ENCODE measurements at places on chromosomes 4 and X. TPM values are rescaled to one million over a fixed set of nuclear protein-coding genes. Genes with fewer than 3 reads are reported as not detected.

Gene TSPAN5
- total RNA-seq = 30.7 TPM

Gene PASD1
- not detected for total RNA-seq

Gene SSX4B
- total RNA-seq = not detected

Gene ACE2
- total RNA-seq = not detected

Gene P2RY4
- total RNA-seq = 0.21 TPM

Gene AFM
- total RNA-seq = not detected

Gene PDZD4
- 0.26 TPM for total RNA-seq

DNA sequence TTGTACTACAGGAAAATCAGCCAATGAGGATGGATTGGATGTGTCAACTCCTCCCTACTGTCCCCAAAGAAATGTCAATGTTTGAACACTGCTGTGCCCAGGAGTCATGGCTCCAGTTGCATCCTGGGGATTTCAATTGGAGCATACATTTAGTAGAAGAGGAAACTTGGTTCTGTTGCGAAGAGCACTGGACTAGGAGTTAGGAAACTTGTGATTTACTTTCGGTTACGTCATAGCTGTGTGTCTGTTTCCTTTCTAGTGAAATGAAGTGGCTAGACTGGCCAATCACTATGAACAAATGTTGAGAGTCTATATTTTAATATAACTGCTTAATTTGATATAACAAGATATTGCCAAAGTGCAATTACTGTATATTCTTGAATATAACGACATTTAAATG, 35.2 kb downstream of the ARL9 start:
- H3K4me3 ChIP-seq = no peak overlapping the region
- peaks cover 21% of the 10 kb centered on the region for H3K27me3 ChIP-seq
- no peaks in the 10 kb centered on the region for H3K36me3 ChIP-seq
- H3K27ac ChIP-seq = no peak overlapping the region
- no peak for DNase-seq

GRCh38 chr4:53925050-53925605, 139.3 kb downstream of the CHIC2 start:
- no peak overlapping the region for H3K27ac ChIP-seq
- H3K4me1 ChIP-seq = no peaks in the 10 kb centered on the region
- H3K4me3 ChIP-seq = no peak overlapping the region
- H3K27me3 ChIP-seq = peaks cover 2% of the 10 kb centered on the region

- no peak overlapping the region for H3K27ac ChIP-seq
- no peak for DNase-seq
- H3K36me3 ChIP-seq = peaks cover 5% of the 10 kb centered on the region
- no peaks in the 10 kb centered on the region for H3K4me1 ChIP-seq
- no peak overlapping the region for H3K4me3 ChIP-seq
These were observed 35.7 kb upstream of the FHDC1 start for GRCh38 chr4:152900395-152900794.

DNA sequence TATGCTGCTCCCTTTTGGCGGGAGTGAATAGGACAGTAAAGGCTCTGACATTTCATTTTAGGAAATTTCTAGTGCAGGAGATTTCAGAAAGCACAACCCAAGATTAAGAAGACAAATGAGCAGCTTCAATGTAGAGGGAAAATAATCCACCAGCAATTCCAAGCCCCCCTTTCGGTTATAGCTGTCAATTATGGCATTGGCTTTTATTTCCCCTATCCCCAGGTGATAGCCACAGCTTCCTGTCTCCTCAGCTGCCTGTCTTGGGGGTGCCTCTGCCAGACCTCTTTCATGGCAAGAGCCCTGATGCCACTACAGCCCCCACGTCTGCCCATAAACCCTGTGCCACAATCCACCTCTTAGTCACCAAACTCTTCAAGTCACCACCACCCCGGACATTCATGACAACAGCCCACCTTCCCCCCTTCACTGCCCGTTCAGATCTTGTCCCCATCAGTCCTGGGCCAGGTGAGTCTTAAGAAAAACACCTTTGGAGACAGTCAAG, 48.4 kb upstream of the CLNK start:
- peak overlapping the region; percentile 96 for H3K27ac ChIP-seq
- H3K4me3 ChIP-seq = peak overlapping the region; percentile 43
- H3K27me3 ChIP-seq = no peaks in the 10 kb centered on the region
- peaks cover 62% of the 10 kb centered on the region for H3K4me1 ChIP-seq

GRCh38 chr4:139916041-139916440, 237.9 kb downstream of the MAML3 start:
- H3K27ac ChIP-seq = no peak overlapping the region
- H3K36me3 ChIP-seq = no peaks in the 10 kb centered on the region
- H3K4me1 ChIP-seq = no peaks in the 10 kb centered on the region
- peaks cover 34% of the 10 kb centered on the region for H3K27me3 ChIP-seq
- H3K4me3 ChIP-seq = no peak overlapping the region
- no peak for DNase-seq

DNA sequence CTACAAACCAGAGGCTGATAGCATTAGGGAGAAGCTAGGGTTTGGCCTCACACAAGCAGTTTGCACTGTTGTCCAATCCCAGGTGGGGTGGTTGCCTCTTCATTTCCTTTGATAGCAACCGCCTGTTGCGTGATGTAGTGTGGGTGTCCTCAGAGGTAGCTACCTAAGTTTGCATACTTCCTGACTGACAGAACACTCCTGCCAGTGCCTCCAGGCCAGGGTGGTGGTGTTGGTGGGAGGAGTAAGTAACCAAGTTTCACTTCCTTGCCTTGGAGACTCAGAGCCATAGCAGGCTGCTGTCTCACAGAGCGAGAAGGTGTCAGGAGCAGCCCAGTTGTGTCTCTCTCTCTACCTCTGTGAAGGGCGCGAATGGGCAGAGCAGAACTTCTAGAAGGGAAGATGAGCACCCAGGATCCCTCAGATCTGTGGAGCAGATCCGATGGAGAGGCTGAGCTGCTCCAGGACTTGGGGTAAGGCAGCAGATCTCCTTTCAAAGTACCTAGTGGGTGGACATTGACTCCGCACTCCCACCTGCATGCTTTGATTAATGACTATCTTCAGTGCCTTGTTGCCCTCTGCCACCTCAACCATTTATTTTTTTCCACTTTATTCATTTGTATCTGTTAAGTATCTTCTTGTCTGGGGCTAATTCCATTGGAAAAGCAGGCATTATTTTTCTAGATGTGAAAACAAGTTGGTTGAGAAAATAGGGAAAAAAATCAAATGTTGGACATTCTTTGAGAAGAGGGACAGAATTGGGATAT, at the start of gene DAPP1:
Gene DAPP1, plus strand, starts transcription at position 283 of the 764 bp plus-strand sequence. Its CDS starts 87 bp downstream, at position 370.
- peaks cover 70% of the 10 kb centered on the region for H3K4me1 ChIP-seq
- H3K36me3 ChIP-seq = peaks cover 13% of the 10 kb centered on the region
- peak; percentile 95 for DNase-seq
- H3K27ac ChIP-seq = peak within 1 kb of the TSS; percentile 97
- H3K4me3 ChIP-seq = peak within 1 kb of the TSS; percentile 95
- no peaks in the 10 kb centered on the region for H3K27me3 ChIP-seq

DNA sequence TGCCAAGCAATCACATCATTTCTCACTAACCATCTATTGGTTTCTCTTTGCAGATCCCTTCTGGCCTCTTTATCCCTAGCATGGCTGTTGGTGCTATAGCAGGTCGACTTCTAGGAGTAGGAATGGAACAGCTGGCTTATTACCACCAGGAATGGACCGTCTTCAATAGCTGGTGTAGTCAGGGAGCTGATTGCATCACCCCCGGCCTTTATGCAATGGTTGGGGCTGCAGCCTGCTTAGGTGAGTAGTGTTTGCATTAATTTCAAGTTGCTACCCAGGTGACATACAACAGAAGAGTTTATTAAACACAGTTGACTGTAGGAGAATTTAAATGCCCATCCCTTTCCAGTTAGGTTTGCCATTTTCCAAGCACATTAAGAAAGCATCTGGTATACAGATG, 112.2 kb downstream of the AKAP4 start:
- no peaks in the 10 kb centered on the region for H3K27me3 ChIP-seq
- H3K4me3 ChIP-seq = no peak overlapping the region
- no peak overlapping the region for H3K27ac ChIP-seq
- no peak for DNase-seq
- no peaks in the 10 kb centered on the region for H3K36me3 ChIP-seq

DNA sequence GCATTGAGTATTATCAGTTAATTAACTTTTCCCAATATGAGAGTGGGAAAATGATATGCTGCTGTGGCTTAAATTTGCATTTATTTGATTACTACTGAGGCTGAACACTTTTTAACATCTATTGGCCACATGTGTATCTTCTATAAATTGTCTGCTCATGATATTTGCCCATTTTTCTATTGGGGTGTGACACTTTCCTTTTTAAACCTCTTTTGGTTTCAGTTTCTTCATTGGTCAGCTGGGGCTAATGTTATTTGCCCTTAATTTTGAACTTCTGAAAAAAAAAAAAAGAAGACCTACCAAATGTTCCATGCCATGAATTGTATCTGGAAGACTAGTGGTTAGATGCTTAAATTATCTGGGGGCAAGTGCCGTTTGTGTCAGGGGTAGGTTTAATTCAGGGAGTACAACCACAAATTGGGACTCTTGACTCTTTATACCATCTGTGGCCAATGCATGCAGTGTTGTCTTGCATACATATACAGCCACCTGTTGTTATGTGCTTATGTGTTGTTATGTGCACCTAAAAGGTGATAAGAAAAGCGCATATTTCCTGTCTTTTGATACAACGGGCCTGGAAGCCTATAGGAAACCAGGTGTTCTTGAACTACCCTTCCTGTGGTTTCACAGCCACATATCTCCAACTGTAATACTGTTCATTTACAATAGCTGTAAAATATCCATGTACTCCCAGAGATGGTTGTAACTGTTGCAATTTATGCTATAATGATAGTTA, 49.0 kb downstream of the SH2D1A start:
- peak; percentile 55 for DNase-seq
- H3K27me3 ChIP-seq = no peaks in the 10 kb centered on the region
- H3K4me3 ChIP-seq = peak overlapping the region; percentile 48
- peaks cover 10% of the 10 kb centered on the region for H3K36me3 ChIP-seq
- peak overlapping the region; percentile 32 for H3K27ac ChIP-seq

GRCh38 chr4:163833669-163834068, 339.2 kb downstream of the TMA16 start:
- no peak overlapping the region for H3K27ac ChIP-seq
- DNase-seq = no peak
- H3K27me3 ChIP-seq = no peaks in the 10 kb centered on the region
- no peaks in the 10 kb centered on the region for H3K4me1 ChIP-seq
- no peak overlapping the region for H3K4me3 ChIP-seq

- no peaks in the 10 kb centered on the region for H3K36me3 ChIP-seq
- no peak overlapping the region for H3K4me3 ChIP-seq
- H3K27me3 ChIP-seq = no peaks in the 10 kb centered on the region
- no peak for DNase-seq
- H3K4me1 ChIP-seq = no peaks in the 10 kb centered on the region
These were observed 31.1 kb upstream of the CYLC1 start for GRCh38 chrX:83829874-83830273.

GRCh38 chr4:166895771-166896170, 338.5 kb downstream of the SPOCK3 start:
- no peaks in the 10 kb centered on the region for H3K27me3 ChIP-seq
- DNase-seq = no peak
- H3K36me3 ChIP-seq = no peaks in the 10 kb centered on the region

- no peak for DNase-seq
- H3K36me3 ChIP-seq = no peaks in the 10 kb centered on the region
These were observed 6.0 kb upstream of the TBC1D9 start for GRCh38 chr4:140762202-140762601.

DNA sequence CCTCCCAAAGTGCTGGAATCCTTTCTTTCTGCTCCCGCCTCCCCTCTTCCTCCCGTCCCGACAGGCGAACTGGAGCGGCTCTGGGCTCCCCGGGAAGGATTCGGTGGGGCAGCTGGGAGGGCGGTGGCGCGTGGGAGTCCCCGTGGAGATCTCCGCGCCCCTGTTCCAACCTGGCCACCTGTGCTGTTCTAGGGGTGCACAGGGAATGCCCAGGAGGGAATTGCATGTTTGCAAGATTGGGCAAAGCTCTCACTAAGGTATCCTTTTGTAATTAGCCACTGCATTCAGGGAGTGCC, 11.2 kb upstream of the ELF4 start:
- H3K4me1 ChIP-seq = peaks cover 17% of the 10 kb centered on the region
- no peak for DNase-seq
- H3K27ac ChIP-seq = no peak overlapping the region
- no peaks in the 10 kb centered on the region for H3K27me3 ChIP-seq
- H3K4me3 ChIP-seq = no peak overlapping the region

DNA sequence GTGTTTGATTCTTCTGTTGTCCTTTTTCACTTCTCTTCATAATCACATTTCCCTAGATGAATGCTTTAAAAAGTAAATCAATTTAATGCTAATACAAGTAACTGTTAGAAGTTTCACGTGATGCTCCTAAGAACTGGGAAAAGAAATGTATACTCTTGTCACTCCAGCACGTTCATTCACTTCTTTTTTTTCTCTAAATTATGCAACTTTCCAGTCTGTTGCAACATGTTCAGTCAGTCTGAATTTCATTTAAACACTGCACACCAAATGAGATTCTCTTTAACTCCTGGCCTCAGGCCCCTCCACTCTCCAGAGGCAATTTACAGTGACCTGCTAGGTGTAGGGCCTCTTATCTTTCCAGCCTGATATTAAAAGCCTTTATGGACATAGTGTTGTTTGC, 321.9 kb downstream of the HS3ST1 start:
- no peak for DNase-seq
- no peak overlapping the region for H3K27ac ChIP-seq
- H3K4me1 ChIP-seq = no peaks in the 10 kb centered on the region
- no peaks in the 10 kb centered on the region for H3K36me3 ChIP-seq
- no peaks in the 10 kb centered on the region for H3K27me3 ChIP-seq

- H3K27me3 ChIP-seq = peaks cover 10% of the 10 kb centered on the region
- no peak for DNase-seq
- H3K4me3 ChIP-seq = no peak overlapping the region
- no peak overlapping the region for H3K27ac ChIP-seq
- no peaks in the 10 kb centered on the region for H3K4me1 ChIP-seq
- H3K36me3 ChIP-seq = no peaks in the 10 kb centered on the region
These were observed 27.9 kb upstream of the SPP1 start for GRCh38 chr4:87947381-87948160.

DNA sequence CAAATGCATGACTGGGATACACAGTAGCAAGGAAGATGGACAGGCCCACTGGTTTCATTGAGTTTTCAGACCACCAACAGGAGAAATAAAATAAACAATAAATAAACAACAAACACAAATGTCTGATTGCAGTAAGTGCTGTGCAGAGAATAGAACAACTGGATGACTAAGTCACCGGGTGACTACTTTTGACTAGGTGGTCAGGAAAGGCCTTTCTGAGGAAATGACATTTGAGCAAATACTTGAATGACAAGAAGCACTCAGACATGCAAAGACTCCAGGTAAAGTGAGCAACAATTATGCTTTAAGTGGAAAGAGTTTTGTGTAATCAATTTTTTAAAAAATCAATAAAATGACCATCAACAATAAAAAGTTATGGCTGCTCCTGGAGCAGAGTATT, 137.7 kb downstream of the BTC start:
- no peak overlapping the region for H3K4me3 ChIP-seq
- no peaks in the 10 kb centered on the region for H3K4me1 ChIP-seq
- DNase-seq = no peak
- no peaks in the 10 kb centered on the region for H3K27me3 ChIP-seq
- H3K36me3 ChIP-seq = no peaks in the 10 kb centered on the region
- no peak overlapping the region for H3K27ac ChIP-seq

DNA sequence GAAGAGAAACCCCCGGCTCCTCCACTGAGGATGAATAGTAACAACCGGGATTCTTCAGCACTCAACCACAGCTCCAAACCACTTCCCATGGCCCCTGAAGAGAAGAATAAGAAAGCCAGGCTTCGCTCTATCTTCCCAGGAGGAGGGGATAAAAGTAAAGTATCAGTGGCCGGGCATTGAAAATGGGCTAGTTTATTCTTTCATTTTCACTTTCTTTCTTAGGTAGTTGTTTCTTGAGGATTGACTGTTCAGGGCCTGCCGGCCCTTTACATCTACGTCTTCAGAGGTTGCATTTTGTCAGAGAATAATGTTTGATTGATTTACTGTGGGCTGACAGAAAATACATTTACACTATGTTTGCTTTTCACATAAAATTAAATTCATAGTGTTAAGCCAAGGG, 27.1 kb downstream of the PAK3 start:
- H3K4me1 ChIP-seq = peaks cover 14% of the 10 kb centered on the region
- peak; percentile 55 for DNase-seq
- H3K27me3 ChIP-seq = no peaks in the 10 kb centered on the region
